NCI-H226 (cell line): ENCODE measurements at places on chromosomes 7 and 10.

- DNase-seq, result peak; percentile 19
These were observed 74.7 kb downstream of the CACNB2 start for GRCh38 chr10:18214691-18215563.

DNA sequence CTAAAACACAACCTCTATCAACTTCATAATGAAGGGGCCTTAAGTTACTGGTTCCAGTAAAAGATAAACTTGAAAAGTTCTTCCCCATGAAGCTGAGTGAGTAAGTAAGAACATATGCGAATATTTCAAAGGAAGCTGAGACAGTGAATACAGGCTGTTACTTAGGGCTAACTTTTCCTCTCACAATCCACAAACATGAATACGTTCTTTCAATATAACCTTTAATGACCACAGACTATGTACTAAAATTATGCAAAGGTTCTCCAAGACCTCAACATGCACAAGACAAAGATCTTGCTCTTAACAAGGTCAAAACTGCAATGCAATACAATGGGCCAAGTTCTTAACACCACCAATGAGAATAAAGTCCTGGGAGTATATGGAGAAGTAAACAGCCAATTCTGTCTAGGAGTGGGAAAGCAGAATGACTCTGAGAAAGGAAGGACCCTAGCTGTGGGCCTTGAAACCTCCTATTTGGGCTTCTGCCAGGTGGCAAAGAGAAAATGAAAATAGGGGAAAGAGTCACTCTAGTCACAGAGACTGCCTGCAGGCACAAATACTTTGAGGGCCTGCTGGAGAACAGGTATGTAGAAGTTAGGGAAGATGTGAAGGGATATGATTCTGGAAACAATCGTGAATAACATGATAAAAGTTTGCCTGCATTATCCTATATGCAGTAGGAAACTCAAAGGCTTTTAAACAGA, 43.7 kb downstream of the OSBPL3 start:
- DNase-seq, result no peak

GRCh38 chr7:33971106-33971505, 65.8 kb downstream of the BMPER start:
- DNase-seq, result no peak

- DNase-seq, result peak; percentile 85
These were observed 83.1 kb downstream of the SH3PXD2A start for GRCh38 chr10:103772096-103772845.

GRCh38 chr10:131630772-131631258, 270.0 kb upstream of the PPP2R2D start:
- no peak for DNase-seq

DNA sequence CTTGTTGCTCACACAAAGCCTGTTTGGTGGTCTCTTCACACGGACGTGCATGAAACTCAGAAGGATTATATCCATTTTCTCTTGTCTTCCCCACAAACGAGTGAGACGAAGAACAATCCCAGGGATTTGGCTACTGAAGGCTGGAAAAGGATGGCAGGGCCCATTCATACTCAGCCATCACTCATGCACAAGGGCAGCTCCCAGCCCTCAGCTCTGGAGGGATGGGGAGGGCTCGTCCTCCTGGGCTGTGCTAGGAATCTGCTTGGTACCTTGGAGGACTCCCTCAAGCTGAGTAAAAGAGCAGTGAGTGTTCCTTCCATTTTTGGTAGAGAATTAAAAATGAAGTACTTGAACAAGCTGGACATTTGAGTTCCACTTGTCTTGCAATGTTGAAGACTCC, 33.2 kb upstream of the RAB18 start:
- DNase-seq, result no peak

- DNase-seq, result no peak
These were observed 127.8 kb upstream of the LAMB4 start for GRCh38 chr7:108257954-108258353.

- no peak for DNase-seq
These were observed 163.3 kb upstream of the GLI3 start for GRCh38 chr7:42400211-42400772.

- no peak for DNase-seq
These were observed 376.7 kb downstream of the GLRX3 start for GRCh38 chr10:130512936-130513335.

- no peak for DNase-seq
These were observed 98.5 kb downstream of the MCU start for GRCh38 chr10:72790216-72790990.

DNA sequence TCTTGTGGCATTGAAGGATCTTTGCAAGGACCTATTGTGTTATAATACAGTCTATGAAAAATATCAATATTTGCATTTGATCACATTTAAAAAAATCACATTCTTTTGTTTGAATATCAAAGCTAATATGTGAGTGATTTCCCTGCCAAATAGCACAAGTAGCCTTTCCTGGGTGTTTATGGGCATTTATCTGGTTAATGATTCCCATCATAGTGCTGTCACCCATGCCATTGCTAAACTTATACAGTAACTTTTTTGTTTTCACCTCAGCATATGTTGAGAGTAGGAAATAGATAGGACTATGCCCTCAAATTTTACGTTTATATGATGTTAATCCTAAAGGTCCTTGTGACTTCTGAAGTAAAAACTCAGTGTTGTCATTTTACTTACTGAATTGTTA, 136.9 kb downstream of the CFTR start:
- DNase-seq, result no peak

GRCh38 chr7:1883031-1883761, 213.1 kb downstream of the ELFN1 start:
- DNase-seq, result peak; percentile 99

DNA sequence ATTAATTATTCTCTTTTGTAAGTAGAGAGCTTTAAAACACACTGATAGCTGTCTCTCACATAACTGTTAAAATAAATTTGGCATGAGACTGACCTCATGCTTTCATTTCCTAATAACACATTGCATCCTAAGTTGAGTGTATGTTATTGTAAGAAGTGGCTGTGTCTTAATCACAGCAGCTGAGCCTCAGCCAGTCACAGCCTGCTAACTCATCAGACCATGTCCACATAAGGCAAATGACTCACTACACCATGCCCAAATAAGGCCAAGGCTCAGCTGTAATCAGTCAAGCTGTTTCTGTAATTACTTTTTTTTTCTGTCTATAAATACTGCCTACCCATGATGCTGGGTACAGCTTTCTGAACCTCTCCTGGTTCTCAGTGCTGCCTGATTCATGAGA, 860.9 kb downstream of the XPNPEP1 start:
- no peak for DNase-seq

GRCh38 chr10:84540617-84541288, 212.4 kb downstream of the CCSER2 start:
- DNase-seq, result peak; percentile 35

GRCh38 chr7:74015670-74016069, 12.3 kb upstream of the ELN start:
- DNase-seq, result no peak
